ENCODE measurements at places on chromosomes 11 and 22. TPM values are rescaled to one million over a fixed set of nuclear protein-coding genes. Genes with fewer than 3 reads are reported as not detected.

- no peak for DNase-seq
These were observed at the start of gene MRPL23 for GRCh38 chr11:1946812-1947484. Gene MRPL23, plus strand, starts transcription at chr11:1947332. Its CDS starts 31 bp downstream, at chr11:1947363.

DNA sequence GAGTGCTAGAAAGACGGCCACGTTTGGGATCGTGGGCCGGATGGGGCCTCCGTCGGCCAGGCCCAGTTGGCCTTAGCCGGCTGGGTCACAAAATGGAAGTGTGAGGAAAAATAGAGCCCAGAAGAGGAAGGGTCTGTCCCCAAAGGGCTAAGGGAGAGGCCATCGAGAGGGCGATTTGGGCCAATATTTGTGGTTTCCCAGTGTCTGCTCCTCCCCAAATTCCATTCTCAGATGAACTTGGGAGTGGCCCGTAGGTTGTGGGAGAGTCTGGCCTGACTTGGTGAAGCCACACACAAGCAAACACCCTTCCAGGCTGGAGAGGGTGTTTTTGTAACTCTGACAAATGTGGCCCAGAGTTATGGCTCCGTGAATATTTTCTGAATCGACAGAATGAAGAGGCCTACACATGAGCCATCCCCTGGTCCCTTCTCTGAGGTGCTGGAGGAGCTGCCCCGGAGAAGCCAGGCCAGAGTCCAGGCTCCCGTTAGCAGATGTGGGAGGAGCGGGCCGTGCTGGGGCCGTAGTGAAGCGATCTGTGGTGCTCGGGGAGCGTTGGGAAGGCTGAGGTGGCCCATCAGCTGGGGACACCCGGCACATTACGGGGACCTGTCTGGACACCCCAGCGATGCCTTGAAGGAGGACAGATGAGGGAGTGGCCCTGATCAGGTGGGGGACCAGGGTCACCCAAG, 73.5 kb upstream of the PPARA start:
- DNase-seq, result no peak

DNA sequence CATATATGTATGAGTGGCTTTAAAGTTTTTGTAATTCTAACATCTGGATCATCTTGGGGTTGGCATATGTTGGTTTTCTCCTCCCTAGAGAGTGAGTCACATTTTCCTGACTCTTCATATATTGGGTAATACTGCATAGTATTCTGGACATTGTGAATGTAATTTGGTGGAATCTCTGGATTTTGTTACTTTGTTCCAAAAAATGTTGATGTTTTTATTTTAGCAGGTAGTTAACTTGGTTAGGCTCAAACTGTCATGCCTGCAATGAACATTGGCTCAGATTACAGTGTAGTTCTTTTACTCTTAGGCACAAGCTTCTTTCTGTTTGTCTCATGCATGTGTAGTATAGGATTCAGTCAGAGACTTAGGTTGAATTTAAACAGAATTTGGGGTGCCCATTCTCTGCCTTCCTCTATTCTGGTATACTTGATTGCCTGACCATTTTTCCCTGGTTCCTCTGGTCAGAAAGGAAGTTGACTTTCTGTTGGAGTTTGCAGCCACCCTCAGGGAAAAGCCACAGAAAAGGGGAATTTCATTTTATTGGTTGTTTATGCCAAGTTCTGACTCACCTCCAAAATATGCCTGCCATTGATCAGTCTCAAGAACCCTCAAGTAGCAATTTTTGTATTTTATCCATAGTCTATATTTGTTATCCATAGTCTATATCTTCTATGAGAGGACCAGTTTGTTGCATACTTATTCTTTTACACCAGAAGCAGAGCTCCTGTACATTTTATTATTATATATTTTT, 151.7 kb downstream of the UVRAG start:
- peak; percentile 18 for DNase-seq

DNA sequence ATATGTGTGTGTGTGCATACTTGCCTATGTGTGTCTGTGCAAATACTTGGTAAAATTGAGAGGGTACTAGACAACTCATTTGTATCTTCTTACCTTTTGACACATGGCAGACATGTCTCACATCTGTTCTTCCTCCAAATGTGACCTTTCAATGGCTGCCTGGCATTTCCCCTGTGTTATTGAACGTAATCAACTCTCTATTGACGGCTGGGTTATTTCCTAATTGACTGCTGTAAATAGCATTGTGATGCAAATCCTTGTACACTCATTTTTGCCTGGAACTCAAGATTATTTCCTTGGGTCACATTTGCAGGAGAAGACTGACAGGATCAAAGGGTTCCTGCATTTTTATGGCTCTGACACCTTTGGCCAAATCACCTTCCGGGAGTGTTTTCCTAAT, 37.4 kb downstream of the KCNQ1 start:
- no peak for DNase-seq

DNA sequence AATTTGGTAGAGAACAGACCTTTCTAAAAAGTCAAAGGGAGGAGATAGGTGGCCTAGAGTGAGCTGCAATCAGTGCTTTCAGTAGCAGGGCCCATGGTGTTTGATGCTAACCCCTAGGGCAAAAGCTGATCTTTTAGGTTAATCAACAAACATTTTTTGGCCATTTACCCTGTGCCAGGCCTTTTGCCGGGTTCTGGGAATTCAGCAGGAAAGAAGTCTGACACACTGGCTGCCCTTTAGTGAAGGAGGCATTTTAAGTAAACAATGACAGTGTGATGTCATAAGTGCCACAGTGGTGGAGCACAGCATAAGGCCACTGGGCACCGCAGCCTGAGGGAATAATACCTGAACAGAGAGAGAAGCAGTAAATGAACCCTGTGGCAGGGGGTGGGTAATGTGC, 29.0 kb downstream of the C22orf31 start:
- DNase-seq, result peak; percentile 66

DNA sequence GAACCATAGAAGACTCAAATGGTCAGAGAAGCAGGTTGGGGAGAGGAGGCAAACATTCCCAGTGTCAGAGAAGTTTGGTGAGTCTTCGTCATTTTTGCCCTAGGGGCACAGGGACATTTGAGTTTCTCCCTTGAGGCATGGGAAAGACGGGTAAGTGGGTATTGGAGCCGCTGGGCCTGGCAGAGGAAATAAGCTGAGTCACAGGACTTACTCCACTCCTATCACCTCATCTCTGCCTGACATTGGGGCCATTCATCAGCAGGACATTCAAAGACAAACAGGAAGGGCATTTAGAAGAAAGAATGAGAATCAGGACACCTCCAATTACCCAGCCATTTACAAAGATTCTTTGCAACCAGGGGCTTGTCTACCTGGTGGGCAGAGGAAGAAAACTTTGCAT, 100.7 kb upstream of the SEZ6L start:
- no peak for DNase-seq

GRCh38 chr11:95419915-95420314, 188.9 kb upstream of the SESN3 start:
- DNase-seq, result peak; percentile 63

DNA sequence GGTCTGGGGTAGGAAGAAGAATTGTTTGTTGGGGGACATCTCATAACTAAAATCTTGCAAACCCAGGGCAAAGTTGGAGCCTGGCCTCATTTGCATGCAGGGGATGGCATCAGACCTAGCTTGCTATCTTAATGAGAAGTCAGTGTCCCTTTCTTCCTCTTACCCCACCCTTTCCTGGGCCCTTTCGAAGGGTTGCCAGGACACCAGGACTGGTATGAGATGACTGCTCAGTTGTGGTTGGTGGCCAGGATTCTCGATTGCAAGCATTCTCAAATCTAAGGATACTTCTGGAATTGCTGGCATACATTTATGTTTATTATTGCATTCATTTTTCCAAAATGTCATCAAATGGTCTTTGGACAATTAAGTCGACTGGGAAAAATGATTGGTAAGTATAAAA, 131.0 kb downstream of the SLC1A2 start:
- no peak for DNase-seq

- no peak for DNase-seq
These were observed 2.7 kb downstream of the NEAT1 start for GRCh38 chr11:65425105-65425970.

GRCh38 chr11:13595166-13595565, 73.3 kb upstream of the FAR1 start:
- DNase-seq, result no peak

- DNase-seq, result no peak
These were observed 13.0 kb upstream of the MCHR1 start for GRCh38 chr22:40666151-40666848.

DNA sequence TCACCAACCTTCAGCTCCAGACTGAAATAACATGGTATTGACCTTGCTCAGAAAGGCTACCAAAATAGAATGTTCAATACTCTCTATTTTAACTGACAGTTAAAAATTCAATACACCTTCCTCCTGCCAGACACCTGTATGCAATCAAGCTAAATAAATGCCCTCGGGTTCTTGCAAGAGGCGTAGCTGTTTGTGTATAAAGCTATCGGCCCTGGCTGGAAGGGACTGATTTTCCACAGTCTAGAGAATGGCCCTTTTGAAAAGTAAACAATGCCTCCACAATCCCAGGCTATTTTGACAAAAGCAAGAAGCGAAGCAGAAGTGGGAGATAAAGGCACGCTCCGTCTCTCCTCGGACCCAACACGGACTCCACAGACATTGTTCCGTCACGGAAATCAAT, 791.2 kb downstream of the BRD1 start:
- DNase-seq, result no peak

DNA sequence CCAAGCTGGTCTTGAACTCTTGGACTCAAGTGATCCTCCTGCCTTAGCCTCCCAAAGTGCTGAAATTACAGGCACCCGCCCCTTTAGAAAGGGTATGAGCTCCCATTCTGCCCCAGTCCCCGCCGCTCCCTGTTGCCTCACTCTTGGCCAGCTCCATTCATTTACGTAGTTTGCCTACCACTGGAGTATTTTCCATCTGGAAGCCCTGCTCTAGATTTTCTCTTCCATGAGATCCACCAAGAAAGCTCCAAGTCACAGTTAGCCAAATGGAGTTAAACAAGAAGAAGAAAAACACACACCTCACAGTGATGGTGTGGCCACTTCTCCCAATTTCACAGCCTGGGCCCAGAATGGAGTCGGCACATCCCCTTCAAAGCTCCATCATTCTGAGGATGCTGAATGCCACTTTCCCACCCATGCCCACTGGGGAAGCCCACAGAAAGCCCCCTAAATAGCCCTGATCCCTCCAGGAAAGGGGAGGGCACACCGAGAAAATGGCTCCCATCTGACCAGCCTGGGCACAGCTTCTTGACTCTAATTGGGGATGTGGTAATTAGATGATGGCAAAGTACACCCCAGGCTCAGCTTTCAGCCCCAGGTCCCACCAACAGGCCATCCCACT, 381.2 kb downstream of the MN1 start:
- no peak for DNase-seq

- DNase-seq, result no peak
These were observed 47.2 kb upstream of the CEP295 start for GRCh38 chr11:93614173-93614722.

DNA sequence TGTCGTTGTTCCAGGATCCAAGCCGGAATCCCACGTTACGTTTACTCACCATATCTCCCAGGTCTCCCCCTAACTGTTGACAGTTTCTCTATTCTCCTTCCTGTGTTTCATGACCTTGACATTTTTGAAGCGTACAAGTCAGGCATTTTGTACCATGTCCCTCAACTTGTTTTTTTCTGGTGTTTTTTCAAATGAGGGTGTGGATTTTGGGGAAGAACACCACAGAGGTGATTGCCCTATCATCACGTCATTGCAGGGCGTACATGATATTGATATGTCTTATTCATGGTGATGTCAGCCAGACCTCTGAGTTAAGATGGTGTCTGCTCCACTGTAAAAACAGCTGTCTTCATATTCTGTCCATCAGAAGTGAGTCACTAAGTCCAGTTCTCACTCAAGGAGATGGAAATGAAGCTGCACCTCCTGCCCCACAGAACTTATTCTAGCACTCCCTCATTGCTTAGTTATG, 28.3 kb upstream of the SOX10 start:
- DNase-seq, result no peak

POU2AF3 gene
- total RNA-seq, result not detected

HBD gene
- not detected for total RNA-seq

DRD2 gene
- total RNA-seq, result not detected

FAT3 gene
- 0.80 TPM for total RNA-seq

UCP3 gene
- 0.06 TPM for total RNA-seq

CHRDL2 gene
- total RNA-seq, result not detected

Measured in epithelial cell of proximal tubule (primary cell).